T-helper 17 cell (primary cell): ENCODE measurements at places on chromosomes 2 and 18. TPM values are rescaled to one million over a fixed set of nuclear protein-coding genes. Genes with fewer than 3 reads are reported as not detected.

- no peak for DNase-seq
Measured at GRCh38 chr2:22406625-22407024, 978.4 kb upstream of the KLHL29 start.

DNA sequence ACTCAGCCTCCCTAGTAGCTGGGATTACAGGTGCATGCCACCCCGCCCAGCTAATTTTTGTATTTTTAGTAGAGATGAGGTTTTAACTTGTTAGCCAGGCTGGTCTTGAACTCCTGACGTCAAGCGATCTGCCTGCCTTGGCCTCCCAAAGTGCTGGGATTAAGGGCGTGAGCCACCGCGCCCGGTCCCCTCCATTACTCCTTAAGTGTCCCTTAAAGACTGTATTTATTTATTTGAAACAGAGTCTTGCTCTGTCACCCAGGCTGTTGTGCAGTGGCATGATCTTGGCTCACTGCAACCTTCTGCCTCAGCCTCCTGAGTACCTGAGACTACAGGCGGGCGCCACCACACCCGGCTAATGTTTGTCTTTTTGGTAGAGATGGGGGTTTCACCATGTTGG lies 148.6 kb downstream of the TGIF1 start:
- DNase-seq = no peak

- no peak for DNase-seq
Measured at GRCh38 chr2:169757356-169757755, 23.7 kb downstream of the KLHL23 start.

- no peak for DNase-seq
Measured at GRCh38 chr2:208794288-208794975, 387.8 kb downstream of the PTH2R start.

- no peak for DNase-seq
Measured at GRCh38 chr2:48258481-48259149, 271.3 kb upstream of the STON1 start.

DNA sequence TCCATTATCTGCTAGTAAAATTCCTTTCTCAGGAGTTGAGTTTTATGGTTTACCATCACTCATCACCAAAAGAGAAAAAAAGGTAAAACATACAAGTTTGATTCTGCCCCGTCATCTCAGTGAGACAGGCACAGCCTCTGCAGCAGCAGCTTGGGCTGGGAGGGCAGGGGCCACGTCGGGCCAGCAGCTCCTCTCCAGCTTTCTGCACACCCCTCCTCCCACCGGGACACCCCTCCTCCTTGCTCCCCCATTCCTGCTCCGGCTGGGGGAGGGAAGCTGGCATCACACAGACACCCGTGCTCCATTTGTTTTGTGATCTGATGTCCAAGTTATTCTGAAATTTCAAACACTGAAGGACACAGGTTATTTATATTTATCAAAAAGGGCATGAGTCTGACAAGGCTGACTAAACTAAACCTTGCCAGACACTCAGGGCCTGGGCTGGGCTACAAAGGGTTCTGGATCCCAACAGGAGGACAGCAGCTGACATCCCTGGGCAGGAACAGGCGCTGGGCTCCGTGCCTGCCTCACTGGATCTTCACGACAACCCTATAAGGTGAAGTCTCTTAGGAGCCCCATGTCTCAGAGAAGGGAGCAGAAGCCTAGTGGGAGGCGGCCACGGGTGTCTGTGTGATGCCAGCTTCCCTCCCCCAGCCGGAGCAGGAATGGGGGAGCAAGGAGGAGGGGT lies 71.4 kb downstream of the HDAC4 start:
- DNase-seq = no peak

DNA sequence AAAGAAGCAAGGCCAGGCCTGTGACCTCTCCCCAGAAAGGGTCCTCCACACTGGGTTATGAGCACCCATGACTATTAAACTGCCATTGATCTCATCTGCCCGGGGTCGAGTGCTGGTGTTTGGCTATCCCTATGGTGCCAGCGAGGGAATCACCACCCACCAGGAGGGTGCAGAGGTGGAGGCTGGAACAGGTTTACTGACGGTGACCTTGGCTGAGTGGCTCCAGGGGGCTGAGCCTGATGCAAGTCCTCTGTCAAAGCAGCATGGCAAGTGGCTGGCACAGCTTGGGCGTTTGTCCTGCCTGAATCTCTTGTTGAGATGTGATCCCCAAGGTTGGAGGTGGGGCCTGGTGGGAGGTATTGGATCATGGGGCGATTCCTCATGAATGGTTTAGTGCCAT lies 196.4 kb upstream of the HDAC4 start:
- no peak for DNase-seq

DNA sequence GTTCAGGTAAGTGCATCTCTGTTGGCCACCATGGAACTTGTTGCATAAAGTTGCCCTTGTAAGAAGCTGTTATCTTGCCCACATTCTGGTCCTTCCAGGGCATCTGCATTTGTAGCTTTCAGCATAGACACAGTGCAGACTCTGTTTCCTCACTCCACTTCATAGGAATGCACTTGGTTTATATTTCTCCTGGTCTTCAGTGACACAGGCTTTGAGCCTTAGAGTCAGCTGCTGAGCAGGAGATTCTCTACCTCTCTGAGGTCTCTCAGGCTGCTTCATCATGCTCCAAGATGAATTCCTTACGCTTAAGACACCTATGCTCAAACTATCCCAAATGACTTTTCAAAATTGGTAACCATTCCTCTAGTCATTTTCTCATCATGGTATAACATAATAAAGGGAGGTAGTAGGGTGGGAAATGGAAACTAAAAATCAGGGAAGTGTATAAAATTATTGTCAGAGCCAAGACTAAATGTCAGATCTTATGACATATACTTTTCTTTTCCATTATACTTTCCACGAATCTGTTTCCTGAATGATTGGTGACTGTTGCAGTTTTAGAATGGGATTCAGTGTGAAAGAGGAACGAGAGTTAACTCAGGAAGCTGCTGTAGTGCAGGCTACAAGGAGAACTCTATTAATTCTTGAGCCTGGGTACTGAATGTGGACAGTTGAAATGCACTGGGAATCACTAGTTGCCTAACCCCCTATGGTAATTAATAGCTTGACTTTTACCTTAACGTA lies 72.0 kb downstream of the GALNT1 start:
- no peak for DNase-seq

GRCh38 chr18:36195427-36196122 lies 8.3 kb downstream of the MOCOS start:
- DNase-seq = no peak

DNA sequence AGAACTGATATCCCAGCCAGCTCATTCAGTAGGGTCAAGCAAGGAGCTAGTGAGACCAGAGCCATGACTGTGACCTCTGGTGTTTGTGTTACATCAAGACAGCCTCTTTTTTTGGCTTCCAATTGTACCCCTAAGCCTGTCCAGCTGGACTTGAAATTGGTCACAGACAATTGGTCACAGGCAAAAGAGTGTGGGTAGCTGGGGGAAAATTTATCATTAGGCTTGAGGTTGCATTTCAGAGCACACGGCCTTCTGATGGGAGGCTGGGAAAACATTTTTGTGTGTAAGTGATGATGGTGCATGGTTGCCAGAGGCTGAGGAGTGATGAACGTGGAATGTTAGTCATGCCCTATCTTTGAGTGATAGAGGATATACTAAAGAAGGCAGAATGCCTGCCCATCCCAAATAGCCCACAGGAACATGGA lies 285.1 kb upstream of the SLC14A2 start:
- DNase-seq = no peak

DNA sequence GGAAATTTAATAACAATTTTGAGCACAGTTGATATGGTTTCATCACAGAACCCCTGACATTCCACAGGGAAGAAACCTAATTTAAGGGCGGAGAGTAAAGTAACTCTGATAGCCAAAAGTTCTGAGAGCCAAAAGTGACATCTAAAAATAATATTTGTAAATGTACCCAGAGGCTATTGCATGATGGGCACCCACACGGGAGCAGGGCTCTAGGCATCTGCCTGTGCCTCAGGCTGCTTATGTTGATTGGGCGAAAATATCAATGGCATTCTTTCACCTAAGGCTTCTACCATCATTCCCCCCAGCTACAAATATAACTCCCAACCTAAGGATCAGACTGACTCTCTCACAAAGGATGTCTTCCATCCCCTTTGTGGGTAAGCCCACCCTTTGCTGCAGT lies 54.1 kb upstream of the PTPRM start:
- no peak for DNase-seq

GRCh38 chr2:181679544-181679979 lies 755 bp downstream of the NEUROD1 start:
- DNase-seq = no peak

HAAO gene
- 0.37 TPM for total RNA-seq

NPPC gene
- not detected for total RNA-seq

FAM161A gene
- total RNA-seq = 1.5 TPM

SPATA3 gene
- total RNA-seq = not detected

AAK1 gene
- 187 TPM for total RNA-seq

VIL1 gene
- total RNA-seq = 6.2 TPM

COL5A2 gene
- 0.37 TPM for total RNA-seq
